Activated CD8-positive, alpha-beta memory T cell treated with anti-CD3 and anti-CD28 coated beads for 4 hours (primary cell): ENCODE measurements at places on chromosomes 2 and 18.

- no peak for DNase-seq
Observed at GRCh38 chr2:205892251-205892655, 193.7 kb downstream of the INO80D start.

DNA sequence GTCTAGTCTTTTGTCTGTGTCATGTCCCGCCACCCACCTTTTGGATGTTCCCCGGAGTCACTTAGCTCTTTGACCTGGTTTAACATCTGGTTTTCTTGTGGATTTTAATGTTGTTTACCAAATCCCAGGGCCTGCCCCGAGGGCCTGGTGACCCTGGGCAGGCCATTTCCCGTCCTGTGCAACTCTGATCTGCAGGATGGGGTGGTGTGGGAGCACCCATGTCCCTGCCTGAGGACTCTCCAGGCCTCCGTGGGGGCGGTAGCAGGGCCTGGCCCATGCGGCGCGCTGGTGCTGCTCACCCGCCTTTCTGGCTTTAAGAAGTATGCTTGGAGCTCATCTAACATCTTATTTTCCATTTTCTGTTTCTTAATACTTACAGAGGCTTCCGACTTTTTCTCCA is 10.7 kb downstream of the RAMP1 start:
- no peak for DNase-seq

- no peak for DNase-seq
Observed at GRCh38 chr18:78228974-78229373, 750.6 kb upstream of the SALL3 start.

GRCh38 chr2:150046810-150047209 is 440.7 kb downstream of the RND3 start:
- DNase-seq: no peak

- peak; percentile 33 for DNase-seq
Observed at GRCh38 chr2:175880-176820, 87.7 kb downstream of the SH3YL1 start.

DNA sequence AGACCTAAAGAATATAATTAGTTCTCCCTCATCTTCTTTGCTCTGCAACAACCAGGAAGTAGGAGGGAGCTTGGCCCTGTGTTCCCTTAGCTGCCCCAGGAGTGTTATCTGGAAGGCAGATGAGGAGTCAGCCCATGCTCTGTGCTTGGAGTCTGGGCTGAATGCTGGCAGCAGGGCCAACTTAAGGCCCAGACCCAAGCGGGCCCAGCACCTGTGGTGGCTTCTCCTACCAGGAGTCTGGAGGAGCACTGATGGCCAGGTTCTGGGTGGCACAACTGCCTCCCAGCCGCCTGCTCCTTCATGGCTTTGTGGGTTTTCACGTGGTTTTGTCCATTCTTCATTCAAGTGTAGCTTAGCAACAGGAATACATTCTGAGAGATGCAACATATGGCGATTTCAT is 1910.7 kb upstream of the LRRTM1 start:
- no peak for DNase-seq

DNA sequence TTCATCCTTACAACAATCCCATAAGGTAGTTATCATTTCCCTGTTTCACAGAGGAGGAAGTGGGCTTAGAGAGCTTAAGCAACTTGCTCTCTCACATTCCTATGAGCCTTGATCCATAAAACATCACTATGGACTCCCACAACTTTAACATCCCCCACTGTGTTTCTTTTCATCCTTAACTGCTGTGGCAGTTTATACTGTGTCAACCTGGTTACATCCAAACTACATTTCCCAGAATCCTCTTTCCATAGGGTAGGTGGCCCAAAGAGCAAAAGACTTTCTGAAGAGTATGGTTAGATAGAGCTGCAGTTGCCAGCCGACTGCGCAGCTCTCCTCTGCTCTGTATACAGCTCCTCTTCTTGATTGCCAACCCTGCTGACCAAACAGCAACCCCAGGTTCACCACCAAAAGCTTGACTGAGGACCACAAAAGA is 22.5 kb downstream of the MAP3K2 start:
- DNase-seq: no peak

DNA sequence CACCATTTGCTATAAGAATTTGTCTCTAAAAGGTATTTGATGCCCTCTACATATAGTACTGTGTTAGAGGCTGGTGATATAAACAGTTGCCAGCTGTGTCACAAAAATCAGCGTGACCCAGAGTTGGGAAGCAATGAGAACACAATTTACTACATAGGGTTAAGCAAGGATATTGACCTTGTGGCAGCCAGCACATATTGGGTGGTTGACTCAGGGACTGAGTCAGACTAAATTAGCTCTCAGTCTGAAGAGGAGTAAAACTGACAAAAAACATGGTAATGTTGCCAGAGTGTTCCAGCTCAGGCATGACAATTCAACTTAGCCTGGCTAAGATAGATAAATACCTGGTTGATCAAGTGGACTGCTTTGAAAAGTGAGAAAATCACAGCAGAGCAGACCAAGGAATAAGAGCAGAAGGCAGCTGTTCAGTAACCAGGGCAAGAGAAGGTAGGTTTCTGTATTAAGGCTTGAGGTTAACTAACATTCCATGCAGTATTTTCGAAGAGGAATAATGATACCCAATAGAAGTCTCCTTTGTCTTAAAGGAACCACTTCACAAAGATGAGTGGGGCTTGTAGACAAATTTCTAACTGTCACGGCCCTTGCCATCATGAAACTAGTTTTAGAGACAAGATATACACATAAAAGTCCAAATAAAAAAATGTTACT is 108.2 kb upstream of the ERBB4 start:
- DNase-seq: no peak

DNA sequence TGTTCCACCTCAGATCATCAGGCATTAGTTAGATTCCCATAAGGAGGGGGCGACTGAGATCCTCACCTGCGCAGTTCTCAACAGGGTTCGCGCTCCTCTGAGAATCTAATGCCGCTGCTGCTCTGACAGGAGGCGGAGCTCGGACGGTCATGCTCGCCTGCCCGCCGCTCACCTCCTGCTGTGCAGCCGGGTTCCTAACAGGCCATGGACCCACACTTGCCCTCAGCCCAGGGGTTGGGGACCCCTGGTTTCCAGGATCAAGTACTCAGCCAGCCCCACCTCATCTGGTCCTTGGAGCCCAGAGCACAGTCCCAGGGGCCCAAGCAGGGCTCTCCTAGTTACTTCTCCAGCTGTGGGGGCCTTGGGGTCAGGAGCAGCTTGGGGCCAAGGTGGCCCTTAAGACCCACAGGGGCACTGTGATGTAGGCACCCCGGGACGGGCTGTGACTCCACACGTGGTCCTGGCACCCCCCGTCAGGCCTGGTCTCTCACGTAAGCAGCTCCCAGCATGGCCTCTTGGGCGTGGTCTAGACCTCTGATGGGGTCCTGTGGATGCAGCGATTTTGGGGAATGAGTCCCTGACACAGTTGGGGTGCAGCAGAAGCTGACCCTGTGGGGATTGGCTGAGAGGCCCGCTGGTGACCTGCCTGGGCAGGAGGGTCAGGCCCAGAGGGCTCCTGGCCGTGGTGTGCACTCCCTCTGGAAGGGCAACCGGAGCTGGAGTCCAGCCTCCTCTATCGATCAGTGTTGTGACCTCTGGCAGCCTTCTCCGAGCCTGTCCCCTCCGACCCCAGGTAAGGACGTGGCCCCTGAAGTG is 28.3 kb upstream of the OTOS start:
- DNase-seq: no peak

- DNase-seq: no peak
Observed at GRCh38 chr2:174340400-174341292, 5.9 kb downstream of the SP9 start.

DNA sequence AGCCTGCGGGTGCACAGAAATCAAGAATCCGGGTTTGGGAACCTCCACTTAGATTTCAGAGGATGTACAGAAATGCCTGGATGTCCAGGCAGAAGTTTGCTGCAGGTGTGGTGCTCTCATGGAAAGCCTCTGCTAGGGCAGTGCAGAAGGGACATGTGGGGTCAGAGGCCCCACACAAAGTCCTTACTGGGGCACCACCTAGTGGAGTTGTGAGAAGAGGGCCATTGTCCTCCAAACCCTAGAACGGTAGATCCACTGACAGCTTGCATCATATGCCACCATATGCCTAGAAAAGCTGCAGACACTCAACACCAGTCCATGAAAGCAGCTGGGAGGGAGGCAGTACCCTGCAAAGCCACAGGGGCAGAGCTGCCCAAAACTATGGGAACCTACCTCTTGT is 833.0 kb downstream of the TMEM182 start:
- DNase-seq: no peak

DNA sequence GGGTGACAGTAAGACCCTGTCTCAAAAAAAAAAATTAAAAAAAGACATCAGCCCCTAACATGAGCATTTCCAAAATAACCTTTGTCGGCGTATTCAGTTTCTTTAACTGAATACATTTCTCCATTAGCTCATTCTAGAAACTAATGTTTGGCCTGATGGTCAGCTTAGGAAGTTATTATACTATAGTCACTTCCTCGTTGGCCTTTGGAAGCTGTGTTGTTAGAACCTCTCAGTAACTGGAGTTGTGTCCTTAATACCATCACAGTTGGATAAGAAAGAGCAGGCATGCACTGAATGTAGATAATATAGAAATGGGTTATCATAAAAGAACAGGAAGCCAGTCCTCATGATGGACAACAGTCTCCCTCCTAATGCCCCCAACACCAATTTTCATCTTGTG is 112.8 kb downstream of the ANTXR1 start:
- no peak for DNase-seq

DNA sequence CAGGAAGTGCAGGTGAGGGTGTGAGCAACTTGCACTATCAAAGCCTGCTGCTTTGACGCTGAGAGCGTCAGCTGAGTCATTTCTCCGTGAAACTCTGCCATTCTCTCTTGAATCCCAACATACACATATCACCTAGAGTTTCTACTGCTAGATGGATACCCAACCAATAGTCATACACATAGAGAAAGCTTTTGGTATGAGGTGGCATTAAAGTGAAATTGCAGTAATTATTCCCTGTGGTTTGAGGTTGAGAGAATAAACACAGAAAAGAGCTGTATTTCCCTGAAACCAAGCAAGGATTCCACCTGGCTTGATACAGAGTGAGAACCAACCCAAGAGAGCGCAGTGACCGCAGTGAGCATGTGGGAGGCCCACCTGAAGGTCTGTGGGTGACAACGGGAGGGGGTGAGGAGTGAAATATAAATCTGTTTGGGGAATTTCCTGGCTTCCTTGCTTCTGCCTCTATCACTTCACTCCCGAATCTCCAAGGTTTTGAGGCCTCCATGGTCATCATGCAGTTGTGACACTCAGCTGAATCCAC is 28.8 kb upstream of the TMEM18 start:
- DNase-seq: no peak
